ENCODE measurements at places on chromosomes 4 and X.

GRCh38 chr4:32462944-32463343, 1742.8 kb downstream of the PCDH7 start:
- DNase-seq = no peak

DNA sequence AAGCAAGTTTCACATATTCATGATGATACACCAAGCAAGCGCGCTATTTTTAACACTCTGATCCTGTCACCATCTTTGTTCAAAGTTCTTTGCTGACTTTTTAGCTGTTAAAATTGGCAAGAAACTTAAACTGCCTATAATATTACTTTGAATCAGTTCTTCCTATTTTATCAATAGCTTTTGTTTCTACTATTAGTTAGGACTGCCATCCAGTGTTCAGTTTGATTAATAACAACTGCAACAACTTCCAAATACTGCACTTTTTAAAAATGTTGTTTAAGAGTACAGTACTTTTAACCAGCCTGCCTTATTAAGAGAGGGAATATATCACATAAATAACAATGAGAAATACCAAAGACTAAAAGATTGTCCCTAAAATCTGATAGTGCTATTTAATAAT, 614.3 kb downstream of the FAM133A start:
- no peak for DNase-seq

DNA sequence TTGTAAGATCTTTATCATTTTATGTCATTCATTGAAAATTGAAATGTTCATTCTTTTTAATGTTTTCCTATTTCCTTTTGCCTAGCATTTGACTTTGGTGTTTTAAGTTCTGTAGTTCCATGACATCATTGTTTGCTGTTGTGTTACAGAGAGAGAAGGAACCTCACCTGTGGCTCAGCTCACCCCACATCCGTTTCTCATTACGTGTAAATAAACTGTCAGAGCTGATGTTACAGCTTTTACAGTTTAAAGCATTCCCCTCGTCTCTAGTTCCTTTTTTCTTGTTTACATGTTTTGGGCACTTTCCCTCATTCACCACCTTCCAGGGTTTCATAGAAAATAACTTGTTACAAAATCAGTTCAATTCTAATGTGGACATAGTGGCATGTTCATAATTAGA, 137.2 kb downstream of the FNIP2 start:
- no peak for DNase-seq

- DNase-seq = no peak
Measured at GRCh38 chr4:77220828-77221613, 64.0 kb downstream of the CCNG2 start.

DNA sequence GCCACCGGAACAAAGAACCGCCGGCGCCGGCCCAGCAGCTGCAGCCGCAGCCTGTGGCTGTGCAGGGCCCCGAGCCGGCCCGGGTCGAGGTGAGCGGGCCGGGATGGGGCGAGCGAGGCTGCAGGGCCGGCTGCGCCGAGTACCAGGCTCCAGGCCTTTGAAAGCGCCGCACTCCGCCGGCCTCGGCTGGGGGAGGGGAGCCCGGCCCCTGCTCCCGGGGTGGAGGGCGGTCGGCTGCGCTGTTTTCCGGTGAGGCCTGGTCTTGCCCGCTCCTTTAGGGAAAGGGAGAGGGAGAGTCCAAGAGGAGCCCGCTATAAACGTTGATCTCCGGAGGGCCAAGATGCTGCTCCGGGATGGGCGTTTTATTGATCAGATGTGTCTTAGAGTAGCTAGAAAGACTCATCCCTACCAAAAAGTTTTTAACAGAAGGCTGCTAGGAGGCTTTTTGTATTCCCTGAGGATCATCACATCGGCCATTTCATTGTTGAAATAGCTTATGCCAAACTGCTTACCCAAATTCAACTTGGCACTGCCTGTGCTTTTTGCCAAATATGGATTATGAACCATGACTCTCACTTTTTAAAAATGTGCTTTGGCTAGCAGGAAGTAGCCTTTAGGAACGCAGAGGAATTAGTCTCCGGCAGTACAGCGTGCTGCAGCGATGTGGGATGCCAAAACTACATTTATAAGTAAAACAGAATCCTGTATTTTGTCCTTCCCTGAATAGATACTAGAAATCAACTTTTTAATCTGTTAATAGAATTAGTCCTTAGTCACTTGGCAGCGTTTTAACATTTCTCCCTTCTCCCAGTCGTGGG, 760 bp downstream of the TMEM165 start:
- DNase-seq = no peak

GRCh38 chr4:61628282-61628681, 428.2 kb downstream of the ADGRL3 start:
- DNase-seq = no peak

Measured in stimulated activated CD8-positive, alpha-beta memory T cell treated with anti-CD3 and anti-CD28 coated beads, Interleukin-15, amount 100 ng/mL, for 4 hours (primary cell).